ENCODE measurements at places on chromosomes 6 and 20.

DNA sequence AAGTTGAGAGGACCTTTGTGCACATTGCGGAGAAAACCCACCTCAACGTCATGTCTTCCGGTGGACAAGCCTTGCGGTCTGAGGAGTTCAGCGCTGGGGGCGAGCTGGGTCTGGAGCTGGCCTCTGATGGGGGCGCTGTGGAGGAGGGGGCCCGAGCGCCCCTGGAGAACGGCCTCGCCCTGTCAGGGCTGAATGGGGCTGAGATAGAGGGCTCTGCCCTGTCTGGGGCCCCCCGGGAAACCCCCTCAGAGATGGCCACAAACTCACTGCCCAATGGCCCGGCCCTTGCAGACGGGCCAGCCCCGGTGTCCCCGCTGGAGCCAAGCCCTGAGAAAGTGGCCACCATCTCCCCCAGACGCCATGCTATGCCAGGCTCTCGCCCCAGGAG is 14.6 kb upstream of the SLC22A7 start:
- DNase-seq: no peak

DNA sequence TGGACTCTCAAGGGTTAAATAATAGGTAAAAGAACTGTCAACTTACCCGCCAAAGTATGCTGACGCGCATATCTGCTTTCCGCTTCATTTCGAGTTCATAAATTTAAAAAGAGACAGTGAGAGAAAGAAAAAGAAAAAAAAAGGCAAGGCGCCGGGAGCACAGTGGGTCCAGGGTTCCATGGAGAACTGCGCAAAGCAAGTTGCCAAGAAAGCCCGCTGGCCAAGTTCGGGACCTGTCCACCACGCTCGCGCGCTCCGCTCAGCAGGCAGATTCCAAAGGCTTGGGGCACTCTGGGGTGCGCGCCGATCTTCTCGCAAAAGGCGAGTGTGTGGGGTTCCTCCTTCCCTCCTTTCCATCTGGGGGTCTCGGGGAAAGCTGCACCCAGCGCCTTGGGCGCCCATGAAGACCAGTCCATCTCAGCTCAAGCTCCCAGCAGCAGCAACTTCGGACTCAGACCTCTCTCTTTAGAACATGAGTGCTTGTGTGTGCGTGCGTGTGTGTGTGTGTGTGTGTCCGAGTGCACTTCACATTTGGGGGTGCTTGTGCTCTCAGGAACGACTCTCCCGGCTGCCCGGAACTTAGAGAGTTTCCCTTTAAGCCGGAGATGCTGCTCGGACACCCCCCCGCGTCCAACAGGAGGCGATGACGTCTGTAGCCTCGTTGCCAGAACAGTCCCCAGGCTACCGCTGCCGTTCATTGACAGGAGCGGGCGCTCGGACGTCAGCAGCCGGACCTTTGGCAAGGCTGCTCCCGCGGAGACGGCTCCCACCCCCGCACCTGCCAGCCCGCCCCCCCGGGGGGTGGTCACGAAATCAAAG is 180.0 kb downstream of the TBXT start:
- DNase-seq: peak; percentile 78

GRCh38 chr6:156862711-156863110 is 85.5 kb downstream of the ARID1B start:
- no peak for DNase-seq

GRCh38 chr20:8424010-8424409 is 291.9 kb downstream of the PLCB1 start:
- DNase-seq: no peak

DNA sequence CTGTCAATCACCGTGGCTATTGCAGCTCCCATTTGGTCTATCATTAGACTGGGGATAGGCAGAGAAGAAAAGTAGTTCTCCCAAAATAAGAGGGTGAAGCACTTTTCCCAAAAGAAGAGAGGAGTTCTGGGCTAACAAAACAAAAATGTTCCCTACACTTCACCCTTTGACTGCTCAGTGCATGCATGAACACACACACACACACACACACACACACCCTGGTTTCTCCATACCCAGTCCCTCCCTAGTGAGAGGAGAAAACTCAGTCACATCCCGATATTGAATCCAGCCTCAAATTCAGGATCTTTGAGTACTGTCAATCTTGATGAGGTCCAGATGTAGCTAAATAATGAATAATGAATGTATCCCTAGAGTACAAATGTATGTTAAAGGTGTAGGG is 4.6 kb upstream of the TBPL1 start:
- DNase-seq: no peak

DNA sequence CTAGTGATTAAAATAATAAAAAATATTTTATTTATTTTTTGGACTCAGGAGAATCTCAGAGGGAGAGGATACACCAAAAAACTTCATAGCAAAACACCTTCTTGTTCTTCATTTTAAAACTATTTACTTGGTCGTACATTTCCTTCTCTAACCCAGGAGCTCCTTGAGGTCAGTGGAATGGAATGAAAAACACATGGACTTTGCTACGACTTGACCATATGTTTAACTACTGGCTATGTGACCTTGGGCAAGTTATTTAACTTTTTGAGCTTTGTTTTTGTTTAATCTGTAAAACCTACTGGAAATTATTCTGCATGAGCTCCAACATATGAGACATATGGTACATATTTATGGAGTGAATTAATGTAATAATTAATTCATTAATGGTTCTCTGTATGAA is 1005.5 kb upstream of the CITED2 start:
- no peak for DNase-seq

DNA sequence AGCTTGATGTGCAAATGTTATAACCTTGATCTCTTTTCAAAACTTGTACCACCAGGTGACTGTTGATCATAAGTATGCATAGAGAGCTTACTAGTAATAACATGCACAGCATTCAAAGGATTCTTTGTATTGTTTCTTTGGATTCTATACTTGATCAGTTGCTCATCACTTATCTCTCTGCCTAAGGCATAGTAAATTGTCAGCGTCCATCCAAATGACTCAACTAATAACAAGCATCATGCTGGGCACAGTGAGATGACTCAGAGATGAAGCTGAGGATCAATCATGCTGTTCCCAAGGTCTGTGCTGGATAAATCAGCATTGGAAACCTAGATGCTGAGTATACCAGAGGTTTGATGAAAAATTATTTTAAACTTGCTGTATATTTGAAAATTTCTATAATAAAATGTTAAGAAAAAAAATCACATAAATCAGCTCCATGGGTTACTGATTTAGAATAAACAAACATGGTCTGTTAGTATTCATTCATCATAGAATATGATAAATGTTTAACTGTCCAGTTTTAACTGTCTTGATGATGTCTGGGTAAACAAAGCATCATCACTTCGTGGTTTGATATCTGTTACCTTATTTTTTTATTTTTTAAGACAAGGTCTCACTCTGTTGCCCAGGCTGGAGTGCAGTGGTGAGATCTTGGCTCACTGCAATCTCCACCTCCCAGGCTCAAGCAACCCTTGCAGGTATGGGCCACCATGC is 45.6 kb upstream of the SGK1 start:
- DNase-seq: no peak

DNA sequence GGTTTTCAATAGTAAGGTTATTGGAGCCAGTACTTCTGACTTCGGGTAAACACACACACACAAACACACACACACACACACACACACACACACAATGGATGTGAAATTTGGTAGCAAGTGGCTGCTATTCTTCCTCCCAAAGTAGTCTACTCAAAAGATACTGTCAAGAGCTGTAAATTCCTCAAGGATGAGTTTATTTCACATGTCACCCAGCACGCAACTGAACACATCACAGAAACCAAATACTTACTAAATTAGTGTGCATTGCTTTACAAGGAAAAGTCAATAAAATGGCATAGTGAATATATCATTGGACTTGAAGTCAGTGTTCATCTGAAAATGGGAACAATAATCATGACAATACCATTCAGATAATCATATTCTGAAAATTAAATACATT is 32.9 kb downstream of the MMUT start:
- DNase-seq: no peak

GRCh38 chr6:52015953-52016352 is 71.5 kb downstream of the PKHD1 start:
- DNase-seq: no peak

GRCh38 chr20:44954211-44954610 is 6.0 kb downstream of the TOMM34 start:
- no peak for DNase-seq

DNA sequence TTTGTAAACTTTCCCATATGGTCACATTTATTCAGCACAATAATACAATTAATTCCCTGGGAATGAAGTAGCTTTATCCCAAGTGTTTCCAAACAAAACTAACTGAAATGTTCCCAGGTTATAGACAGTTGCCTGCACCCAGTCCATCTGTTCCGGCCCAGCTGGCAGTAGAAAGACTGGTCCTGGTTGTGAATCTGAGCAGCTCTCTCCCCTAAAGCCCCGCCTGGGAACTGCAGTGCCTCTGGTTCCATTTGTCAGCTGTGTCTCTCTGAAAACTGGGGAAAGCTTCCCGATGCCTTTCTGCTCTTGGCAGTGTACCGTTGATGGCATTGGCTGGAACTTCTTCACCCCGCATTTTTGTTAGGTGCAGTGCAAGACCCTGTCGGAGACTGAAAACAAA is 8.7 kb downstream of the MTHFD1L start:
- DNase-seq: peak; percentile 50

GRCh38 chr6:13495112-13495776 is 7.8 kb upstream of the GFOD1 start:
- no peak for DNase-seq

- DNase-seq: no peak
These were observed 19.2 kb downstream of the RRAGD start for GRCh38 chr6:89392823-89393222.

GRCh38 chr20:54611708-54612412 is 136.5 kb downstream of the DOK5 start:
- DNase-seq: no peak

DNA sequence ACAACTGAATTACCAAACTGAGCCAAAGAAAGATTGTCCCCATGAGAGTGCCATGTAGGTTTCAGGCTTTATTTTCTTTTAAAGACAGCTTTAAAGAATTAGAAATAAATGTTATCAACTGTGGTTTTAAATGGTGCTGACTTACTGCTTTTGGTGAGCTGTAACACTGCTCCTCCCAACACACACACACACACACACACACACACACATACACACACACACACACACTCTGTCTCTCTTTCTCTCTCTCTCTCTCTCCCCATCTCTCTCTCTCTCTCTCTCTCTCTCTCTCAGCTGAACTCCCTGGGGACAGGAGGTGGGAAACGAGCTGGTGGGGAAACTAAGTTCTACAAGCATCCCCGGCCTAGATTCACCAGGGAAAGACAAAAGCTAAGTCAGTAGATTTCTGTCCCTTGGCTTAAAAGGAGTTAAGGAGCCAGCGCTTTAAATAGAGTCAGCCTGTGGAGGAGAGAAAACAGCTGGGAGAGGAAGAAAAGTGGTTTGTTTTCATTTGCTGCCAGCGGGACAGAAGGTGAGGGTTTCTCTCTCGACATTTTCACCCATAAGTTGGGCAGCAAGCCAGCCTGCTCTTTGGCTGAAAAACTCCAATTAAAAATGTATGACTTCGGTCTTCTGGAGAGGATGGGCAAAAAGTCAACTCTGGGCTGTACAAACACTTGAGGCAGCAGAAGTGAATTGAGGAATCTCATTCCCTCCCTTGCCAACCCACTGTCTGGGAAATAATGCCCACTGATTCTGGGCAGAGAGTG is 27.4 kb downstream of the CBLN4 start:
- no peak for DNase-seq

- no peak for DNase-seq
These were observed 145.8 kb downstream of the SAMD5 start for GRCh38 chr6:147654103-147654845.

- no peak for DNase-seq
These were observed 195.8 kb downstream of the HAO1 start for GRCh38 chr20:7744411-7744810.

- DNase-seq: no peak
These were observed 2.6 kb downstream of the COL19A1 start for GRCh38 chr6:69868961-69869360.

DNA sequence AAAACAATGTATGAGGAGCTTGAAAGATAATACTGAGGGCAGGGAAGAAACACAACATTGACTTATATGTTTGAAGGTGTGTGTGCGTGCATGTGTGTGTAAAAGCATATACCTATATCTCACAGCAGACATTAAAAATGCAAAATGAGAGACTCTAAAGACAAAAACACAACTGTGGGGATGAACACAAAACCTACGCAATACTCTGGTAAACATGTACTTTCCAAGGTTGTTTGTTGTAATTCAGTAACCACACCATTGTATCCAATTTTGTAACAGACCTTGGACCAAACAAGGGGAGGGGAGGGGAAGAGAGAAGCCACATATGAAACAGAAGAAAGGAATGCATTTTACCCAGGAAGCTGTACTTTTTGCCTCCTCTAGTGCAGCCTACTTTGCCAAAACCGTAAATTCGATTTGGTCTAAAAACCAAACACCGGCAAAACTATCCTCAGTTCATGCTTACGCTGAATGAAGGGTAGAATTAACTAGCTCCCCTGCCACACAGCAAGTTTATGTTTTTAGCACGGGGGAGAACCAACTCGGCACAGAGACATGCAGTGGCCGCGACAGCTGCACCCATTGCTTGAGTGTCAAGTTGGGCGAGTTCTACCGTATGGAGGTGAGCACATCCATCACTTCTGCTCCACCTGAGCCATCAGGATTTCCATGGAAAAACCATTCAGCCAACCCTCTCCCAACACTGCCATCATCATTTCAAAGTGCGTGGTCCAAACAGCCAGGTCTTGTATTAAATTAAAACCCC is 50.0 kb downstream of the CNKSR3 start:
- no peak for DNase-seq

GRCh38 chr6:93219447-93219846 is 199.9 kb downstream of the EPHA7 start:
- no peak for DNase-seq

- DNase-seq: peak; percentile 67
These were observed at the start of gene SRXN1 for GRCh38 chr20:653110-653589. SRXN1 (minus strand) TSS chr20:653200; CDS start chr20:653185, 15 bp downstream.

DNA sequence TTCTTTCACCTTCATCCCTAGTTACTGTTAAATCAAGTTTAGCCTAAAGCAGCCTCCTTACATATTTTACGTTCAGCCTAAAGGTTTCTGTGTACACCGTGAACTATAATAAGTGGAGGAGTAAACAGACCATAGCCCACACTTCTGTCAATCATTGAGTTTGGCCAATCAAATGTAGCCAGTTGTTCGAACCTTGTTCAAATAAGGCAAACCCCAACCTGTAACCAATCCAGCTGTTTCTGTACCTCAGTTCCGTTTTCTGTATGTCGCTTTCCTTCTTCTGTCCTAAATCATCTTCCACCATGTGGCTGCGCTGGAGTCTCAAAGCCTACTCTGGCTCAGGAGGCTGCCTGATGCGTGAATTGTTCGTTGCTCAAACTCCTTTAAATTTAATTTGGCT is 1.8 kb upstream of the FBXO30 start:
- DNase-seq: no peak

GRCh38 chr6:82032444-82032843 is 215.1 kb downstream of the IBTK start:
- DNase-seq: no peak

- DNase-seq: no peak
These were observed 122.2 kb downstream of the AFG1L start for GRCh38 chr6:108417027-108417426.

DNA sequence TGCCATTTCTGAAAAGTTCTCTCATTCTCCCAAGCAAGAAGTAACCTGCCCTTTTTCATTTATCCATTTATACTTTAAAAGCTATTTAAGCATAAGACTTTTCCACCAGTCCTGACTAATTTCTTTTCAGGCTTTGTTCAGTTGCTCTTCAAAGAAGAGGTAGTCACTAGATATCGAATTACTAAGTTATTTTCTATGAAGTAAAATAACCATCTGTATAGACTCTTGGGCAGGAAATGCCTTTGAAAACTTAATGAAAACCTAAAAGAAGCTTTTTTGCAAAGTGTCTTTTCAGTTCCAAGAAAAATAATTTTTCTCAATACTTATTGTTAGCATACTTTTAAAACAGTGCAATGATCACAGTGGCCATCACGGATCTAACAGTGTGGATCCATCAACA is 31.3 kb upstream of the LAMP5 start:
- DNase-seq: no peak

Data from ascending aorta (tissue), 2 donors.